Stomach (tissue), 19 donors: ENCODE measurements at places on chromosomes 12 and 14.

DNA sequence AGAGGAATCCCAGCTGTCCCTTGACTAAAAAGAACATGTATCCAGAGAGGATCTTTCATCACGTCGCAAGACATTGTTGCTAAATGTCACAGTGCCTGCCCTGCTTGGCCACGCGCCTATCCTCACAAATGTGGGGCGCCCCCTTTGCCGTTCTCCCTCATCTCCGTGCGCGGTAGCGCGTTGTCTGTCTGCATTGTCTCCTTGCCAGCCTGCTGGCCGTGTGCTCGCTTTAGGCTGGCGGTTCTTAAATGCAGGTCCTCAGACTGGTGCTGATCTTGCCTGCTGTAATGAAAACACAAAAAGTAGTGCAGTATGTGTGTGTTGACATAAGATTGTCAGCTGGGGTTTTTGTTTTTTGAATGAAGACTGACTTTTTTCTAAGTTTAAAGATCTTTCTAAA, 198.2 kb upstream of the RGS6 start:
- DNase-seq: no peak

- DNase-seq: peak; percentile 69
Measured at GRCh38 chr14:77208291-77208978, 26.8 kb downstream of the TMEM63C start.

DNA sequence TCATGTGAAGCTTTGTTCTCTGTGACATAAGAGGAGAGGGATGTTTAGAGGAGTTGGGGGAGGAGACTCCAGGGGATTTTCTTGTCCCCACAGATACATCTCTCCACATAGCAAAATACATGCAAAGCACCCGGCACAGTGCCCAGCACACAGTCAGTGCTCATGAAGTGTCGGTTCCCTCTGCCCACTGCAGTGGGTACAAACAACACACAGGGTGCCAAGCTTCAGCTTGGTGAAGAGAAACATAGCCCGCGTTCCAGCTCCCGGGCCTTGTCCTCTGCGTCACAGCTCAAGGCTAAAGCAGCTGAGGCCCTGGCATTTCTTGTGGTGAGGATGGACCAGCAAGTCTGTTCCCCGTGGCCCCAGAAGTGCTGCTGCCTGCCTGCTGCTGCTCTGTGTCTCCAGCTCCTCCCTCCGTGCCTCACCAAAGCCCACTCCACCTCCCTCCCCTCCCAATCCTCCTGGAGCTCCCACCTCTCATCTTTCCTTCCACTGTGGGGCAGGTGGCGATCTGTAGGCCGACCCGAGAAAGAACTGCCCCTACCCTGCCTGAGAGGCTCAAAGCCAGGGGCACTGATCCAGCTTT, 57.0 kb upstream of the FKBP4 start:
- DNase-seq: no peak

GRCh38 chr12:47362126-47362705, 282.5 kb upstream of the AMIGO2 start:
- no peak for DNase-seq

DNA sequence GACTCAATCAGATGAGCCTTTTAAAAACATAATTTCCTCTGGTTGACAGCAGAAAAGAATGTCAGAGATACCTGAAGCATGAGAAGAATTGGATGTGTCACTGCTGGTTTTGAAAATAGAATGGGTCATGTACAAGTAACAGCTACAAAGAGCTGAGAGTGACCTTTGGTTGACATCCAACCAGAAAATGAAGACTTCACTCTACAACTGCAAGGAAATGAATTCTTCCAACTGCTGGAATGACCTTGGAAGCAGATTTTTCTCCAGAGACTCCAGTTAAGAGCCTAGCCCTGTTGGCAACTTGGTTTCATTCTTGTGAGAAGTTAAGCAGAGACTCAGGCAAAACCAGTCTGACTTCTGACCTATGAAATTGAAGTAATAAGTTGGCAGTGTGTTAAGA, 505.9 kb downstream of the SLC16A7 start:
- no peak for DNase-seq
